ENCODE measurements at places on chromosomes 1 and 21. TPM values are rescaled to one million over a fixed set of nuclear protein-coding genes. Genes with fewer than 3 reads are reported as not detected.

GRCh38 chr1:228141226-228142044, 1.4 kb downstream of the GUK1 start:
- DNase-seq: no peak

- DNase-seq: no peak
Observed at GRCh38 chr1:224106568-224107281, 7.2 kb upstream of the FBXO28 start.

DNA sequence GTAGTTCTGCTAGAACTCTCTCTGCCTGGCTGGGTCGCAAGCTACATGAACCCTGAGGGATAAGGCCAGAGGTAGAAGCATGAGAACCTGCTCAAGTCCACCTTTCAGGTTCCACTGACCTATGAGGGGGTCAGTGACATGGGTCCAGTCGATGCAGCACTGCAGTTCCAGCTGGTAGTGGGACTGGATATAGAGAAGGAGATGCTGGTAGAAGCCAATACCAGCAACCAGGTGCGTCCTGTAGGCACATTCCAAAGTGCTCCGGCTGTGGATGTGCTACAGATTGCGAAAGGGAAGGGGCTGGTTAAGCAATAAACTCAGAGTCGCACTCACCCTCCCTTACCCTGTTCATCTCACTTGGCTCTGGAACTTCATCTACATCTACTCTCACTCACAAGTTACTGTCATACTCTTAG, 5.7 kb downstream of the SMG5 start:
- DNase-seq: no peak

DNA sequence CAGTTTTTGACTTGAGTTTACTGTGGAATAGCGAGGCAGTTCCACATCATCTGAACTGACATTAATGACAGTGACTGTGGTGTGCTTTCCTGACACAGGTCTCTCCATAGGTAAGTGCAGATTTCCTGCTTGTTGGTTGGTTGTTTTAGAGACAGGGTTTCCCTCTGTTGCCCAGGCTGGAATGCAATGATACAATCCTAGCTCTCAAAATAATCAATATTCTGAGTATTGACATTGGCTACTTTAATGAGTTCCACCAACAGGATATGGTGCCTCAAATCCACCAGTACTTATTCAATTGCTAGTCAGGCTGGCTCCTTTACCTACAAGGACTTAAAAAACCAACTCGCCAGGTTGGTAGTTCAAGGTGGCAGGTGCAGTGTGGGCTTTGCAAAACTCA, 63.8 kb downstream of the CLSTN1 start:
- DNase-seq: no peak

- DNase-seq: no peak
Observed at GRCh38 chr21:45623436-45623835, 20.1 kb upstream of the PCBP3 start.

SPRR5 gene
- total RNA-seq: not detected

GRCh38 chr1:20584890-20585289, 4.0 kb upstream of the CDA start:
- no peak for DNase-seq

GRCh38 chr21:32360401-32360975, 32.3 kb downstream of the URB1 start:
- DNase-seq: no peak

GRCh38 chr1:157419845-157420542, 132.3 kb downstream of the FCRL5 start:
- no peak for DNase-seq

HES4 gene
- total RNA-seq: 31.8 TPM

C1orf226 gene
- total RNA-seq: 3.0 TPM

IGSF9 gene
- 5.4 TPM for total RNA-seq

GRCh38 chr1:25795211-25795610, 4.8 kb upstream of the SELENON start:
- no peak for DNase-seq

DNA sequence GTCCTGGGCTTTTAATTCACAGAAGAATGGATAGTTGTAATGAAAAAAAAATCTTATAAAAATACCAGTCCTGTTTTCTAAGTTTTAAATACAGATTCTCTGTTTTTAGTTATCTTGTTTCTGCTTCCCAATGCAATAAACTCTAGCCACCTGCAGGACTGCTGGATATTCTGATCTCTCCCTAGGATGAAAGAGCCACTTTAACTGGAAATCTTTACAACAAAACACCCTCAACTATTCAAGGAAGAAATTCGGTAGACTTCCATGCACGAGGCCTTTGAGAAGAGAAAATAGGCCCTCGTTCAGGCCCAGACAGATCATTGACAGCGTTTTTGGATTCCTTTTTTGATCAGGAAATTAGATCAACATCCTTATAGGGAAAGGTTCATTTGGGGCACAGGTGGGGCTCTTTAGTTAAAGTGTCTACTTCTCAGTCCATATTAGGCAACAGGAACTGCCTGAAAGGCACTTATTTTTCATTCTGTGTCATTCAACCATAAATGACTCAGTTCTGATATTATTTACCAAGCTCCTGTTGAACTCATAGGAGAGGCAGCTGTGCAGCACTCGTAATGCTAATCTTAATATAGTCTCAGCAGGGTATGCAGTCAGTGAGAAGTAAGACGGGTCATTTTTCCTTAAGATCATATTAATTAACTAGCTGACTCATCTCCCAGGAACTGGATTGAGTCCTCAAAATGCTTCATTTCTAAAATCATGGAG, 71.1 kb upstream of the ERRFI1 start:
- DNase-seq: no peak

DNA sequence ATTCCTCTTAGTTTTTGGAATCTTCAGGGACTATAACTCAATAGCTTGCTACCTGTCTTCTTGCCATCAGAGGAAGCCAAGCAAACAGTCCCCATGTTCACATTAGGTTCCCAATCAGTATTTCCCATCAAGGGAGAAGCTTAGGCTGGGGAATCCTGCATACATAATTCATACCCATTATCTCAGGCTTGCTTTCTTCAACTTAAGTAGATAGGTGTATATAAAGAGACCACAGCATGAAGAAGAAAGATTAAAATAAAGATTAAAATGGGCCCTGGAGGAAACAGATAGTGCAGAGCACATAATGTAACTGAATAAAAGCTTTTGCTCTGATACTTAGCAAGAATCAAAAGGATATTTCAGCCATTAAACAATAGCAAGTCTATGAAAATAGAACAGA, 29.0 kb upstream of the KCNK1 start:
- DNase-seq: no peak

- DNase-seq: no peak
Observed at GRCh38 chr21:33897739-33898138, 17.9 kb downstream of the ATP5PO start.

- DNase-seq: no peak
Observed at GRCh38 chr21:36456729-36457414, 23.1 kb downstream of the CLDN14 start.
